ENCODE measurements at places on chromosomes 6 and 20. TPM values are rescaled to one million over a fixed set of nuclear protein-coding genes. Genes with fewer than 3 reads are reported as not detected.

The SPATA2 gene
- 8.8 TPM for total RNA-seq

- no peaks in the 10 kb centered on the region for H3K36me3 ChIP-seq
- H3K4me1 ChIP-seq, result peaks cover 10% of the 10 kb centered on the region
- DNase-seq, result no peak
- no peak overlapping the region for H3K4me3 ChIP-seq
These were observed 177.3 kb downstream of the CARMIL1 start for GRCh38 chr6:25456249-25457040.

- no peaks in the 10 kb centered on the region for H3K36me3 ChIP-seq
- H3K4me1 ChIP-seq, result no peaks in the 10 kb centered on the region
- H3K27ac ChIP-seq, result no peak overlapping the region
These were observed 35.1 kb upstream of the ANKEF1 start for GRCh38 chr20:9999645-10000044.

GRCh38 chr6:169008641-169009257, 244.9 kb downstream of the THBS2 start:
- no peaks in the 10 kb centered on the region for H3K27me3 ChIP-seq
- H3K4me3 ChIP-seq, result no peak overlapping the region
- no peak for DNase-seq
- no peak overlapping the region for H3K27ac ChIP-seq
- no peaks in the 10 kb centered on the region for H3K4me1 ChIP-seq
- no peaks in the 10 kb centered on the region for H3K36me3 ChIP-seq

DNA sequence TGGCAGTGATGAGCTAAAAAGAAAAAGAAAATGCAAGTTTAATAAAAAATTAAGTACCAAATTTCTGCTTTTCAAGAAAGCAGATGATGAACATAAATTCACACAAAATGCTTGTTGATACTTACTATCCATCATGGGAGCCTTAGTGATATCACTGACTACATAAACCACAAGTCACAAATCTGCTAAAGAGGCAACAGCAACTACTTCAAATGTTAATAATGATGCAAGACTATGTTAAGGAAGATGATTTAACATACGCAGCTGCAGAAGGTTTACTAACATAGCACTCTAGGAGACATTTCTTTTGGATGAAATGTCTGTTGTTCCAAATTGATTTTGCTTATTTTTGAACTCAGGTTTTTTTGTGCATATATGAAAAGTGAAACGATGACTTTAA, 18.6 kb downstream of the FYN start:
- no peak overlapping the region for H3K27ac ChIP-seq
- H3K4me3 ChIP-seq, result no peak overlapping the region
- H3K4me1 ChIP-seq, result peaks cover 36% of the 10 kb centered on the region

DNA sequence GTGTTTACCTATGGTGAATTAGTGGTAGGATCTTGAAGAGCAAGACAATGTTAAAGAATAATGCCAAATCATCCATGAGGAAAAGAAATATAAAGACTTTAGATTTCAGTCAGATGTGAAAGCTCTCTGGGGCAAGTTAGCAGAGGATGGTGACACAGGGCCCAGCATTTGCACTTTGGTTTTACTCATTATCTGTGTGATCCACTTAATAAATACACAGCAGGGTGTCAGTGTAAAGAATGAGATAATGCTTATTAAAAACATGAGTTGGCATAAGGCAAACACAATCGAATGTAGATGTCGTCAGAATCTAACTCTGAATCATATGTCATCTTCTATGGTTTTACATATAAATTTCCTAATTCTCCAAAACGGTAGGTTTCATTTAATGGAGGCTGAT, 130.4 kb upstream of the PREP start:
- no peak overlapping the region for H3K4me3 ChIP-seq
- no peaks in the 10 kb centered on the region for H3K36me3 ChIP-seq
- no peak overlapping the region for H3K27ac ChIP-seq
- H3K4me1 ChIP-seq, result peaks cover 10% of the 10 kb centered on the region
- DNase-seq, result no peak
- peaks cover 15% of the 10 kb centered on the region for H3K27me3 ChIP-seq
